ENCODE measurements at places on chromosomes 2 and 18.

- no peak for DNase-seq
Measured at GRCh38 chr2:9086465-9086864, 83.0 kb upstream of the MBOAT2 start.

DNA sequence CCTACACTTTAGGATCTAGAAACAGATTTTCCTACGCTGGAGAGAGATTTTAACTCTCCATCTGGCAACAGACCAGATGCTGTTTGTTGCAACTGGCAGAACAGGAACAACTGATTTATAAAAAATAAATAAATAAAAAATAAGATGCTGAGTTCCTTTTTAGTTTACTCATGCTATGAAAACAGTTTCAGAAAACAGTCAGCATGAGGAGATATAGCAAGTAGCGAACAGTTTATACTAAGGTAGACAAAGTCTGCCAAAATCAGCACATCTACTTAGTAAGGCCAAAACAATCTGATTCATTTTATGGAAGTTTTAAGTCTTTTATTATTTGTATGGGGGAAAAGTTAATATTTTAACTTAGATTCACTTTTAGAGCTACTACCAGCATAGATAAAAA lies 974.0 kb upstream of the CNTNAP5 start:
- no peak for DNase-seq

- peak; percentile 12 for DNase-seq
Measured at GRCh38 chr2:206442833-206443734, at the start of gene ADAM23. ADAM23 (plus strand) TSS chr2:206443532; CDS start chr2:206443867, 335 bp downstream.

GRCh38 chr2:152468899-152469692 lies 134.1 kb downstream of the FMNL2 start:
- DNase-seq, result no peak

DNA sequence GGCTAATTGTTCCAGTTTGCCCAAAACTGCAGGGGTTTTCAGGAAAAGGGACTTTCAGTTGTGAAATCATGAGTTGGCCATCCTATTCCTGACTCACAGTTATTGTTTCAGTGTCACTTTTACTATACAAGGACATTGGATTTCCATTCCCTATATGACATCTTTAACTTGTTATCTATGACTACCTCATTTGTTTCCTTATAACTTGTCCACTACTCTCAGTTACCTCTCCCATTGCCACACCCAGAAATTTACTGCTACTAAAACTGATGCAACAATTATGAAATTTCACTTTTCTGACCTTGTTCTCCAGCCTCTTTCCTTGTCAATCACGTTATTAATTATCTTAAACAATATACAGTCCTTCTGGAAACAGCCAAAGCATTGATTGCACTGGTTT lies 116.5 kb upstream of the ZNF804A start:
- DNase-seq, result no peak

DNA sequence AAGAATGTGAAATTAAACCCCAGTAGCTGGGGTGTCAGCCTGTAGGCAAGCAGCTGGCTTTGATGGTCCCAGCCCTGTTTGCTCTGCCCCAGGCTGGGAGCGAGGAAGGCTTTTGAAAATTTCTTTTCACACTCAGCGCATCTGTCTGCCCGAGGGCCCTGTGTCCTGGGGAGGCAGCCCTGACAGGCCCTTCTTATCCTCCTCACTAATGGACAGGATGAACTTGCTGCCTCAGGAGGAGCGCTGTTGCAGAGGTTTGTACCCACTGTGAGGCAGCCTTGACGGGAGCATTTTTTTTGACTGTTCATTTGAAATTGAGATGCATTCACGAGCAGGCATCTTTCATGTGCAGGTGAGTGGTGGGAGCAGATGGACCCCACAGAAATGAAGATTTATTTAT lies 62.4 kb downstream of the SERPINB8 start:
- DNase-seq, result no peak

DNA sequence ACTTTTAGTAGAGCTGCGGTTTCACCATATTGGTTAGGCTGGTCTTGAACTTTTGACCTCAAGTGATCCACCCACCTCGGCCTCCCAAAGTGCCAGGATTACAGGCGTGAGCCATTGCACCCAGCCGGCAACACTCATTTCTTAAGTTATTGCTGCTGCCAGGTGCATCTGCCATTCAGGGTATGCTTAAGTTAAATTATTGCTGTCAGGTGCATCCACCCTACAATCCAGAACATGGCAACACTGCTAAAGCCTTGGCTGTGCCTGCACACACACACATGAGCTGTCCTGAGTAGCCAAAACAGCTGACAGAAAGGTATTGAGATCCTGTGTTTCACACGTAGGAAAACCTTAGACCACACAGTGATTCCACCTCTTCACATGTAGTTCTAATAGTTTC lies 148.2 kb downstream of the FAM161A start:
- no peak for DNase-seq

DNA sequence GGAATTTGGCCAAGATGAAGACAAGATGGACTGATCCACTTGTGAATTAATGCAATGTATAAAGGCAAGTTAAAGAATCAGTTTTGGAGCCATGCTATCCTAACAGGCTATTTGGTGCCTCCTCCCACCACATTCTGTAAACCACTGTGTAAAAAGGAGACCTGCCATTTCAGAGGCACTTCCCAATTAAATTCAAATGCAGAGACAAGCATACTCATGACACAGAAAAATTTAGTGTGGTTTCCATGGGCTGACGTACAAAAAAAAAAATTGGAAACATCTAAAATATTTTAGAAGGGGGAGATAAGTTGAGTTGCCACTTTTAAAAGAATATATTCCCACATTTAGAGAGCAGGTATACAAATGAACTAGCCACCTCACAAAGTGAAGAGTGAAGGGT lies 112.1 kb downstream of the TCF4 start:
- DNase-seq, result no peak

DNA sequence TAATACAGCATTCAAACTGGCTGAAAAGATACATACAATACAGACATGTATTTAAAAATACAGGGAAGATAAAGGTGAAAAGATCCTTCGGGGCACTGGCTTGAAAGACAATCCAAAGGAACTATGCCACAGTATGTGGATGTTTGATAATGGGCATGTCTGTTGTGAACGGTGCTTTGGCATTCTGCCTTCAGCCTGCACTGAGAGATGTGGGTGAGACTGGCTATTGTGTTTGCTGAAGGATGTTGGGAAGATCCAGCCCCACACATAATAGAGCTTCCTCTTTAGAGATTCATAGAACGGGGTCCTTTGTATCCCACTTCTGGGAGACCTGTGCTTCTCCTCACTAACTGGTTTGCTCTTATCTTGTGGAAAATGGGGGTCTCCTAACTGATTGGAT lies 65.1 kb upstream of the CXCR4 start:
- no peak for DNase-seq

DNA sequence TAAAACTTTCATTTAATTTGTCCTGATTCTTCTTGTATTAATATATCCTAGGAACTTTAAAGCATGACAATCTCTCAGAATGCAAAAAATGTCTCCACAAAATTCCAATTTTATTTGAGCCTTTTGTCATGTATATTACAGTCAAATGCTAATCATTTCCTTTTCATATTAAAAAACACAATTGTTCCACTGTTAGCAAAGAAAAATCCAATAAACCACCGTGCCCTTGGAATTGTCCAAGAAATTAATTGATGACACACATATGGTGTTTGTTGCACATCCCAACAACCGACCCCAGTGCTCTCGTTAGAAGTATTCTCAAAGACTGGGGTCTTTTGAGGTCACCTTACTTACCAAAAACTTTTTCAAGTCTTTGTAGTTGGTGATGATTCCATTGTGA lies 28.1 kb downstream of the GFPT1 start:
- no peak for DNase-seq

GRCh38 chr2:48137829-48138228 lies 231.5 kb upstream of the FBXO11 start:
- no peak for DNase-seq

GRCh38 chr18:26322890-26323653 lies 96.8 kb downstream of the TAF4B start:
- no peak for DNase-seq

- DNase-seq, result no peak
Measured at GRCh38 chr2:72731116-72731515, 94.7 kb downstream of the EXOC6B start.

DNA sequence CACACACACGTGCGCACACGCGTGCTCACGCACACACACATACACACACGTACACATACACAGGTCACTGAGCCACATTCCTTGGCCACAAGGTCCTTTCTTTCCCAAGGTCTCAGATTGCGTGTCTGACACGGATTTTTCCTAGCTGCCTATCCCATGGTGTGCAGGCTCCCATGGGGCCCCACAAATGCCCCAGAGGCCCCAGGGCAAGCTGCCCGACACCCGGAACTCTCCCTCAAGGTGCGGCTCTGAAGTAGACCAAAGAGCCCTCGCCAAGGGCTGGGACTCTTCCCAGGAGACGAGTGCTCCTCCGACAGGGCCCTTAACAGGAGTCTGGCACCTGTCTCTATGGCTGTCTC lies 46.7 kb downstream of the SDC1 start:
- no peak for DNase-seq

GRCh38 chr2:163652751-163653150 lies 83.1 kb downstream of the FIGN start:
- DNase-seq, result no peak

DNA sequence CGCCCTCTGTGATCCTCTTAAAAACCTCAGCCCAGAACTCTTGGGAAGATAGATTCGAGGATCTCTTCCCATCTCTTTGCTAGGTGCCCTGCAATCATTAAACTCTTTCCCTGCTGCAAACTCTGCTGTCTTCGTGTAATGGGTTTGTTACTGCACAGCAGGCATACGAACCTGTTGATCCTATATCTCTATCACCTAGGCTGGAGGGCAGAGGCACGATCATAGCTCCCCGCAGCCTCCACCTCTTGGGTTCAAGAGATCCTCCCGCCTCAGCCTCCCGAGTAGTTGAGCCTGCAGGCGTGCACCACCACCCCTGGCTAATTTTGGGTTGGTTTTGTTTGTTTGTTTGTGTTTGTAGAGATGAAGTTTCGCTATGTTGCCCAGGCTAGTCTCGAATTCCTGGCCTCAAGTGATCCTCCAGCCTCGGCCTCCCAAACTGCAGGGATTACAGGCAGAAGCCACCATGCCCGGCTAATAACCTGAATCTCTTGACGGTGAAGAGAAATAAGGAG lies 493 bp upstream of the BBS5 start:
- DNase-seq, result no peak

GRCh38 chr2:27799646-27800010 lies 28.1 kb downstream of the MRPL33 start:
- no peak for DNase-seq

DNA sequence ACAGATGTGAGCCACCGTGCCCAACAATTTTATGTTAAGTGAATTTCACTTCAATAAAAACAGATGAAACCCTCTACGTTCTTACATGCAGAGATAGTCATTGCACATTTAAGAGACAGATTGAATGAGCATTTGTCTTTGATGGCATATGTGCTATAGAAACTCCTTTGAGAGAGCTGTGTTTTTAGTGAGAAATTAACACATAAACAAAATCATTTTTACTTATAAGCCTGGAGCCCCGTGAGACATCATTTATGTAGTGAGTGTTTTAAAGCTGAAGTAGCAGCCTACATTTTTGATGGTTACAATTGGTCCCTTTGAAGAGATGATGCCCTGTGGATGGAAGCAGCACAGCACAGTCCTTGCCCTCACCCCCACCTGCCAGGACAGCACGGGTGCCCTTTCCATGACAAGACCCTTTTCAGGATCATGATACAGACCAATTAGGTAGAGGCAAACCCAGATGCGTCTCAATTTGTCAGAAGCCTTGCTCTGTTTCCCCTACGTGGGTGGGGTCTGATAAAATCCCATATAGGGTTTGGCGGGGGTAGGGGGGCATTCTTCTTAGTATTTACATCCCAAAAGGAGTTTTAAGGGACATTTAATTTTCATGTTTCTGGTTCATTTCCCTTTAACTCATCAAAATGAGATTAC lies 237.1 kb downstream of the BCL2 start:
- DNase-seq, result no peak

DNA sequence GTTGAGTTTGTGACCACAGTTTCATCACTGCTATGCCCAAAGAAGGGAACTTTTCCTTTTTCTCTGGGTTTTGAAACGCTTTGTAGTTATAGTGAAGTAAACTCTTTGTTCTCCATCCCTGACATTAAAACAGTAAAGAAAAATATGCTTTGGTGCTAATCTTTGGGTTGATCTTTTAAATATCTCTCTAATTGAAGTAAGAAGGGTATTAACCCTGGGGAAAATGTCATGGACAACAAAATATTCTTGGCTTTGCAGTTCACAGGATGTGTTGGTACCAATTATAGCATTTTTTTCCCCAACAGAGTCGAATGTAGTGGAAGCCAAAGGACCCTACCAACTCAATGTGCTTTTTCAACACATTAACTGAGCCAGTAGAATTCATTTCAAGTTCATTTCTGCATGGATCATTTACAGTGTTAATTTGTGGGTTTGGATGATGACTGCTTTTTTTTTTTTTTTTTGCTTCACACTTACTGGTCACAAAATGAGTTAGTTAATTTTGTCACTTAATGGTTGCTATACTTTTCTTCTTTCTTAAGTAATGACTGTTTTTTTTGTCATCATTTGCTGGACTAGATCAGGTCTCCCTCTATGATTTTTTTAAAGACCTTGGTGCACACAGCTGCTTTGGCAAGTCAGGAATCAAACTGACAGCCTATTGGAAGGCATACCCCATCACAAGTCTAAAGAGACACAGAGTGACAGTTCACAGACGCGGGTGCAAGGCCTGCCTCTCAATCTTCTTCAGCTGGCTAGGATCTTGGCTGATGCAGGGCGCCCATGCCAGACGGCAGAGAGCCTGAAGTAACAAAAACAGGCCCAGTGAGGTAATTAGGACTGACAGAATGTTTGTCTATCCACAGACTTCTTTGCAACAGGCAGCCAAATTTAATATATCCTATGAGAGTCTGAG lies 98.8 kb upstream of the MMADHC start:
- DNase-seq, result no peak

GRCh38 chr18:66150650-66151049 lies 399.8 kb downstream of the CDH7 start:
- no peak for DNase-seq

DNA sequence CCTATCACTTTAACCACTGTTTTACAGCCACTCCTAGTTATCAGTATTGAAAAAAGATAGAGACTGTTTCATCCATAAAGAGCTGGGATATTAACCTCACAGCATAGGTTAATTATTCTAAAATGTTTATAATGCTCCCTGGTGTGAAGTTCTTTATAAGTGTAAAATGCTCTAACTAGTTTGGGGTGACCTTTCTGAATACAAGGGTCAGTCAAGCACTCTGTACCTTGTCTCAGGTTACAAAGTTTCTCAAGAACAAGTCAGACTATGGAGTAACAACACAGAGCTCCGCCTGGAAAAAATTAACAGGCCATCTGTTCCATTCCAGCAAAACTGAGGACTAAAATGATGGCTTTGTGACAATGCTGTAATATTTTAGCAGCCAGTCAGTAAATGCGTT lies 107.4 kb downstream of the NOL4 start:
- no peak for DNase-seq
